AG10803 (cell line): ENCODE measurements at places on chromosomes 5 and 9.
A peak's percentile ranks its signal among the peaks of the same experiment; 100 is the strongest.

DNA sequence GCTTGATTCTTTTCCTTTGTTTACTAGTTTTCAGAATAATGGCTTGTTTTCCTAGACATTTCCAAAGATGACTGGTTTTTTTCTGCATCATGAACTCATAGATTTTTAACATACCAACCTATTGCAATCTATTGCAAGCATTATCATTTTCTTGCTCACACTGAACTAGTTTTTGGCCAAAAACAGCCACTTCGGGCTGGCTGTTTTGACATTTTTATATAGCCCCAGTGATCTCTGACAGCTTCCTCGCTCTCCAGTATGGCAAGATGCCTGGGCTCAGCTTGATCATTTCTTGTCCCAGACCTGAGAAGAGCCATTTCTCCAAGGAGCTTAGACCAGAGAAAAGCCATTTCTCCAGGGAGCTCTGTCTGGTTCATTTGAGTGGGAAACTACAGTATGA, 94.3 kb upstream of the MAMDC2 start:
- DNase-seq = peak; percentile 92

DNA sequence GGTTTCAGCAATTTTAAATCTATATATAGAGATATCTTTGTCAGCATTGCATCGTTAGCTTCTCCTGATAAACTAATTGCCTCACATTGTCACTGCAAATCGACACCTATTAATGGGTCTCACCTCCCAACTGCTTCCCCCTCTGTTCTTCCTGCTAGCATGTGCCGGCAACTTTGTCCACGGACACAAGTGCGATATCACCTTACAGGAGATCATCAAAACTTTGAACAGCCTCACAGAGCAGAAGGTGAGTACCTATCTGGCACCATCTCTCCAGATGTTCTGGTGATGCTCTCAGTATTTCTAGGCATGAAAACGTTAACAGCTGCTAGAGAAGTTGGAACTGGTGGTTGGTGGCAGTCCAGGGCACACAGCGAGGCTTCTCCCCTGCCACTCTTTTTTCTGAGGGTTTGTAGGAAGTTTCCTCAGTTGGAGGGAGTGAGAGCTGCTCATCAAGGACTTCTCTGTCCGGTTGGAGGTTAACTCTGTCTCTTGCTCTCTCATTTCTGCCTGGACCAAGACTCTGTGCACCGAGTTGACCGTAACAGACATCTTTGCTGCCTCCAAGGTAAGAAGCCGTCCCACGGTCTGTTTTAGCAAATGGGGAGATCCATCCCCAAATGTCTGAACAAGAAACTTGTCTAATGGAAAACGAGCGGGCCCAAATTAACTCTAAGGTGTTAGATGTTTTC, at the start of gene IL4:
Gene IL4 (plus strand): TSS at position 51 of the 692 bp plus-strand sequence. CDS start 62 bp downstream, at position 113.
- DNase-seq = no peak

- DNase-seq = no peak
Observed at GRCh38 chr9:79664375-79664831, 92.6 kb downstream of the TLE4 start.

- no peak for DNase-seq
Observed at GRCh38 chr9:5563886-5564285, 53.6 kb downstream of the PDCD1LG2 start.

GRCh38 chr9:131087354-131087893, 8.9 kb upstream of the AIF1L start:
- DNase-seq = no peak

GRCh38 chr5:60469286-60469685, 230.7 kb downstream of the DEPDC1B start:
- no peak for DNase-seq

DNA sequence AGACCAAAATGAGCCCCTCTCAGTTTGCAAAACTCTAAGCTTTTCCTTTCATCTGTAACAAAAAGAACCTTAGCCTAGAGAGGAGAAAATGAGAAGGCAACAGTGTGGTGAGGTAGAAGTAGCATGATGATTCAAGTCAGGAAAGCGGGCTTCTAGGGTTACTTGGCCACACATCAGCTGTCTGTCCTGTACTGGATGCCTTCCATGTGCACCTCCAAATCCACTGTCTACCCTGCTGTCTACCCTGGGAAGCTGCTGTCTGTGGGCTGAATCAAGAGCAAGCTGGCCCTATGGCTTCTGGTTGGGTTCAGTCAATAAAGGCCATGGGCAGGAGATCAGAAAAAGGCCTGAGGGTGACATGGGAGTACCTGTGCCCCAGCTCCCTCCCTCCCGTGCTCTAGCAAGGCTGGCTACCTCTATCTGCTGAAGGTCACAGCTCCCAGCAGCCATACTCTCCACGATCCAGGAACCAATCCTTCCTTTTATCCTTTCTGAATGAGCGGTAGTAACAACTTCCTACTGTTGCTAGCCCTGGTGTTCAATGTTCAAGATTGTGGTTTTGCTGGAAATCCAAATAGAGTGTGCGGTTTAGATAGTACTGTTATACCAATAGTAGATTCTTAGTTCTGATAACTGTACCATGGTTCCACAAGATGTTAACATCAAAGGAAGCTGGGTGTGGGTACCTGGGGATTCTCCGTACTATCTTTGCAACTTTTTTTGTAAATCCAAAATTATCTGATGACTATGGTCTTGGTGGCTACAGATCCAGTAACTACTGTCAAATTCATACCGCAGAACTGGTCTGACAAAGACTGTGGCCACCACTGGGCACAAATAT, 191.0 kb downstream of the ESM1 start:
- no peak for DNase-seq

DNA sequence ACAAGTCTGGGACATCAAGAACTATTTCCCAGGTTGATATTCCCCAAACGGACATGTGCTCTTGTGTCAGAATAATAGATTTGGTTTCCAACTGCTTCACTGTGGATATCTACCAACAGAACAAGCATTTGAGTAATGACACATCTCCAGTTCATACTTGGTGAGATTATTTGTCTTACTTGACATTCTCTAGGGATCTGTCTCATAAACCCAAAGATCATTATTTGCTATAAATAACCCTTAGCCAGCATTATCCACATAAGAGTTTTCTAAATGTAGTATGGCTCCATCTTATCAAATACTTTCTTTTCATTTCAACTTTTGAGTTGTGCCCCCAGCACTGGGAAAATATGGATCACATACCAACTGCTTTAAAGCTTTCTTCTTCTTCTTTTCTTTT, 1063.9 kb upstream of the CDH18 start:
- no peak for DNase-seq

DNA sequence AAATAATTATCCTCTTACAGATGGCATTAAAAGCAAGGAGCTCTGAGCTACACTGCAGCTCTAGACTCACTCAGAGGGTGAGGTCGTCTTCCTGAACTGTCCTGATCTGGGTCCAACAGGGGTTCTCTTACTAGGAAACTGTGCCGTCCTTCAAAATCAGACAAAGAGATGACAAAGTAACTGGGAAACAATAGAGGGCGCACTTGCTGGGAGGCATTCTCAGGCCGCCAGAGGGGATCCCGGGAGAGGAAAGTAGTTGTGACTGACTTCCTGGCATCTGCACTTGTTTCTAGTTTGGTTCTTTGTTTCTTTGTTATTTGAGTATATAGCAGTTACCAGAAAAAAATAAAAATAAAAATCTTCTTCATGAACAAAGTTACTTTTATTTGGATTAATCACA, 142.9 kb upstream of the MSX2 start:
- no peak for DNase-seq

DNA sequence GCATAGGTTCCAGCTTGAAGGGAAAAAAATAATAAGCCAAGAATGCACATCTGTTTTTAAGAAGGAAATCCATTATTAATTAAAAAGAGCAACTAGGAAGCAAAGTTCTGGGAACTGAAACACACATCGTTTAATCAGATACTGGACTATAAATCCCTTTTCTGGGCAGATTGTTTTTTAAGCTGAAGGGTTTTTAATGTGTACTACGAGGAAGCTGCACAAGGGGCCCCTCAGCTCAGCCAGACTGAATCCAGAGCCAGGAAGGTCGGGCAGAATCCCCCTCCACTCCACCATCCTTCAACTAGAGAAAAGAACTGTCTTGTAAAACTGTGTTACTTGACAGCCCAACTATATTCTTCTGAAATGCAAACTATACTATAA, 49.2 kb downstream of the ROR2 start:
- no peak for DNase-seq

GRCh38 chr9:128913995-128914772, 6.6 kb upstream of the PHYHD1 start:
- DNase-seq = no peak

- no peak for DNase-seq
Observed at GRCh38 chr5:118793091-118793490, 195.3 kb downstream of the DTWD2 start.

DNA sequence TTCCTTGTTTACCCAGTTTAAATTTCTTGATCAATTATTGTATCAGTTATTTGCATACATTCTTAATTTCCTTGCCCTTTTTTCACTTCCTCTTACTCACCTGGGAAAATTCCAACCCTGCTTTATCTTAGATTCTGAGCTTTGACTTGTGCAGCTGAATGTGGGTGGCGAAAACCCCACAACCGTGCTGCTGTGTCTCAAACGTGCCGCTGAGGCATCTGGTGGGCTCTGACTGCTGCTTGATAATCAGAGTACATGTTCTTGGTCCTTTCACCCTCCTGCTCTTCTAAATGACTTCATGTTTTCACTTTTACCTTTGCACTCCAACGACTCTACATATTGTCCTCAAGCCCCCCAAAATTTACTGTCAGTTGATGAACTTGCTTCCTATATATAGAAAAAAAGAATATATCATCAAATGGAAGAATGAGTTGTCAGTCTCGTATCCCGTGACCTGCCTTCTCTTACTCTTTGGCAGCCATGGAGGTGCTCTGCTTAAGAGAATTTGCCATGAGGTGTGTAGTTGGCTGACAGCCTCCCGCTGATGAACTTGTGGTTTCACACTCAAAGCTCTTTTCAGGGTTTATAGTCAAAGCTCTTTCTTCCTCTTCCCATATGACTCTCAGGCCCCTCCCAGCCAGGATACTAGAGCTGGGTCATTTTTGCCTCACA, 14.0 kb upstream of the JAK2 start:
- DNase-seq = no peak

GRCh38 chr9:74526215-74526614, 29.1 kb downstream of the RORB start:
- no peak for DNase-seq

- no peak for DNase-seq
Observed at GRCh38 chr5:176133877-176134276, 104.3 kb upstream of the SIMC1 start.

DNA sequence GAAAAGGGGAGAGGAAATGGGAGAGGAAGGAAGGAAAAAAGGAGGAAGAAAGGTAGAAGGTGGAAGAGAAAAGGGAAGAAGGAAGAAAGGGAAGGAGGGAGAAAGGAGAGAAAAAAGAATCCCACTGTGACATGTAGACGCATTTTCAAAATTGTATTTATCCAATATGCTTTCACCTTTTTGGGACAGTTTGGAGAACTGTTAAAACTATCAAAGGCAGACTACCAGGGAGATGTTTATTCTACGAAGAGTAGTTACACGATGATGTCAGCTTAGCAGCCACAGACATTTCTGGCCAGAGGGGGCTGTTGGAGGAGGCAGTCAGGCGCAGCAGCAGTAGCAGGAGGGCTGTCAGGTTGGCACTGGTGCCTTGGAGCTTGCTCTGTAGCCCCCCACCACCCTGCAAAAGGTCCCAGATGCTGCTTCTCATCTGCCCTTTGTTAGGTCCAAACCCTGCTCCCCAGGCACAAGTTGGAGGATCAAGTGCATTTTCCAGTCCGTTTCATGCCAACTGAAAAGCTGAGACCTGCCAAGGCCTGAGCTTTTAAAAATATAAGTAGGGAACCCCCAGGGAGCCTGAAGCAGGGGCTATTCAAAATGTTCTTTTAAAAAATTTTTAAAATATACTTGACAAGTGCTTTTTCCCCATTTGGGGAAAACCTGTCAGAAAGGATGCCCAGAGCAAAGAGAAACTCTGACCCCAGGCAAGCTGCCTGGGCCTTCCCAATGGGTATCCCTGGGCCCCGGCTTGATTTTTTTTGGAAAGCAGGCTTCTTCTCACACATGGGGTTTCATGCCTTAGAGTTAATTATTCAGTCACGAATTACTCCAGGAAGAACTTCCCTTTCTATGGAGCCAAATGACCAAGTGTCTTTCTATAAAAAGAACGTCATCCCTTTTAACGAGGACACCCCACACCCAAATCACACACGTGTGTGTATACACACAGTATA, 203.3 kb downstream of the SLIT3 start:
- peak; percentile 46 for DNase-seq

DNA sequence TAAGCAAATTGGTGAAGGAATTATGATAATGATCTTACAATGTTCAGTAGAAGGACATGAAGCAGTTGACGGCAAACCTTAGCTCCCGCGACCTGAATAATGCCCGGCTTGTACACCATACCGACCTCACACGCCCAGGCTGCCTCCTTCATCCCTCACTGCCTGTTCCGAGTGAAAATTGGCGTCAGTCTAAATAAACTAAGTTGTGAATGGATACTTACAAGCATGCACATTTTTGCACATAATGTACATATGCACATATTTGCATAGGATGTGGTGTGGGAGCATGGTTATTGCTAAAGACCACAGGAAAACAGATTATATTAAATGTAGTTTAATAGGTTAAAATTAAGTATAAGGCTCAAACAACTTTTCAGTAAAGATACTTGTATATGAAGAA, 14.9 kb downstream of the OR2Y1 start:
- no peak for DNase-seq

DNA sequence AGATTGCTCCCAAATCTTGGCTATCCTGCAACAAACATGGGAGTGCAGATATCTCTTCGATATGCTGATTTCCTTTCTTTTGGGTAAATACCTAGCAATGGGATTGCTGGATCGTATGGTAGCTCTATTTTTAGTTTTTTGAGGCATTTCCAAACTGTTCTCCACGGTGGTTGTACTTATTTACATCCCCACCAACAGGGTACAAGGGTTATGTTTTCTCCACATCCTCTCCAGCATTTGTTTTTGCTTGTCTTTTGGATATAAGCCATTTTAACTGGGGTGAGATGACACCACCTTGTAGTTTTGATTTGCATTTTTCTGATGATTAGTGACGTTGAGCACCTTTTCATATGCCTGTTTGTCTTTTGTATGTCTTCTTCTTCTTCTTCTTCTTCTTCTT, 20.3 kb downstream of the CTSL start:
- DNase-seq = no peak

DNA sequence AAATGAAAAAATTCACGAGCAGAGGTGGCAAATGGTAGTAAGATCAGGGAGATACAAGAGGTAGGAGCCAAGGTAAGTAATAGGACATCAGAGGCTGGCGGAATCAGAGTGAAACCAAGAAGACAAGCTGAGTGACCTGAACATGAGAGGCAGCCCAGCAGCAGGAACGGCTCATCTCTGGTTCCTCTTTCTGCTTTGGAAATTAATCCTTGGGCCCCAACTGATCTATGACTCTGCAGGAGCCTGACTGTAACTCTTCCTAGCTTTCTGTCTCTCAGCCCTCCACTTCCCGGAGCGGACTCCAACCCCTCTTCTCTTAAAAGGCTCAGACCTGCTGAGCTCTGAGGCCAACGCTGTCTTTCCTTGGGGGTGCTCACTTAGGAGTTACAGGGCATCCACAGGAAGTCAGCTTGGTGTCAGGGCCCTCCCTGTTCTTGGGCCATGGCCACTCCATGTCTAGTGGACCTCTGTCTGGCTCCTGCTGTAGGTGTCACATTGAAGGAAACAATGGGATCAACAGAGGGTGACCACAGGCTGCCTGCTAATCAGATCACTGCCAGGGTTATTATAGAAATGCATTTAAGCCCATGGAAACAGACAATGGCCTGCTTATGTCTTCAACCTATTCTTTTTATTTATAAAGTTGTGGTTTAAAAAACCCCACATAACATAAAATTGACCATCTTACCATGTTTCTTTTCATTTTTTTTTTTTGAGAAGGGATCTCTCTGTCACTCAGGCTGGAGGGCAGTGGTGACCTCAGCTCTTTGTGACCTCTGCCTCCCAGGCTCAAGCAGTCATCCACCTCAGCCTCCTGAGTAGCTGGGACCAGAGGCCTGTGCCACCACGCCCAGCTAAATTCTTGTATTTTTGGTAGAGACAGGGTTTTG, 22.5 kb upstream of the SHB start:
- DNase-seq = no peak
